ENCODE measurements at places on chromosomes 4 and X.

GRCh38 chr4:107213880-107214279, 177.8 kb upstream of the DKK2 start:
- DNase-seq = no peak

DNA sequence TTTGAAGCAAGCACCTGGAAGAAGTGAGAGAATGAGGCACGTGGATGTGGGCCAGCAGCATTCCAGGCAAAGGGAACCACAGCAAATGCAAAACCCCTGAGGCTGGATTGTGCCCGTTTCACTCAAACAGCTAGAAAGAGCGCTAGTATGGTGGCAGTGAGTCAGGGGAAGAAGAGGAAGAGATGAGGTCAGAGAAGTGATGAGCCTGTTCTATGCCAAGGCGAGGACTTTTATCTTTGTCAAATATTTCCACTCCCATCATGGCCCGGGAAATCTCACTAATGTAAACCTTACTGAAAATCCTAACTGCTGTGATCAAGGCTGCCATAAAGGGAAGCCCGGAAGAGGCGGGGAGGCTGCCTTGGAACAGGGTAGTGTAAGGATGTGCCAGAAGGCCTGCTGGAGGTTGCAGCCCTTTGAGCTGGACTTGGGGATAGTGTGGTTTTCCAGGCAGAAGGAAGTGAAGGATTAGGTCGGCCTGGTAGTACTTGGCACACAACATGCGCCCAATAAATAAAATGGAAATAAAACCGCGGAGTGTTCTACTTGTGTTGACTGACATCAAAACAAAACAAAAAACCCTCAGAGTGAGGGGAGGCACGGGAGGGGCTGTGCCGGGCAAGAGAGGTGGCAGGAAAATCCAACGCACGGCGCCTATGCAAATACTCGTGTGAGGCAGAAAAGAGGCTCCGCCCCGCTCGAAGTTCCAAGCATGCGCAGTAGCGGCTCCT, 1.2 kb upstream of the CDK16 start:
- DNase-seq = peak; percentile 34

GRCh38 chr4:128393101-128393704, 105.6 kb upstream of the PGRMC2 start:
- no peak for DNase-seq

DNA sequence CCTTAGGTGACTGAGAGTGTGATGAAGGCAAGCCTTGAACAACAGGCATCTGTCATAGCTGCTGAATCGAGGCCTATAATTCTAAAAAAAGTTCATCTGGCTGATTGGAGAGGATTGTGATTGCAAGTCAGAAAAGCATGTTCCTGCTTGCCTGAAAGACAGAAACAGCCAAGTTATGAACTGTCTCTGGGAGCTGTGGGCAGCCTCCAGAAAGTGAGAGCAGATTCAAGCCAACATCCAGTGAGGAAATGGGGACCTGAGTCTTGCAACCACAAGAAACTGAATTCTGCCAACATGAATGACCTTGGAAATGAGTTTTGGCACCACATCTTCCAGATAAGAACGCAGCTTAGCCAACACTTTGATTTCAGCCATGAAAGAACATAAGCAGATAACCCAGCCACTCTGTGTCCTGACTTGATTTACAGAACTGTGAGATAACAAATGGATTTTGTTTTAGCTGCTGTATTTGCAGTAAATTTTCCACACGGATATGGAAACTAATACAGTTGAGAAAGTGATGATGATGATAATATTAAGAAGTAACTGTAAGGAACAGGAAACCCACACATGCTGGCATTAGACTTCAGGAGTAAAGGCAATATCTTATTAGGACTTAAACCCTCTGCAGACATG, 240.3 kb upstream of the NDST3 start:
- DNase-seq = no peak

DNA sequence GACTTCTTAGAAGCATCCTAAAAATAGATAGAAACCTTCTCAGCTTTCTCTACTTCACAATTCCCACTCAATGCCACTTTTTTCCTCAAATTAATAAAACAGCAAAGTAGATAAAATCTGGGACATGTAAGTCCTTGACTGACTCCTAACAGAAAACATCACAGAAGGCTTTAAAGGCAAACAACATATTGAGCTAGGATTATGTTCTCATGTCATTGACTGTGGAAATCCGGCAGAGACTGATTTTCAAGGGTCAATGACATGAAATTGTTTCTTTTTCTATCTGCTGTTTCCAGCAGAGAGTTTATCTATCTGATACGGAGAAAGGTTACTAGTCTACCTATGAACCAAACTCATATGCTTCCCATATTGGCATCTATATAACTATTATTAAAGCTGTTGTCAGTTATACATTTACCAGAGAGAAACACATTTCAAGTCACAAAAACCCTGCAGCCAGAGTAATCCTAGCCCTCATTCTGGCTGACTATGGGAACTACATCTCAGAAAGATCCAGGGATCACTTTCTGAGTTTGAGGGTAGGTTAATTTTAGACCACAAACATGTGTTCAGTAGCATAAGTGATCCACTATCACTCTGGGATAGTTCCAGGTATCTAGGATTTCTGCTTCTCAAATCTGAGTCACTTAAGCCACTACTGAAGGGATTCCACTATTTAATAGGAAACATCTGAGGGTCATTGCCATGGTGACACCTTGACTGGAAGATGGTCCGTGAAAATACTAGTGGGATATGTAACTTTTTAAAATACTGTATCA, 147.6 kb downstream of the PPP3CA start:
- DNase-seq = no peak

DNA sequence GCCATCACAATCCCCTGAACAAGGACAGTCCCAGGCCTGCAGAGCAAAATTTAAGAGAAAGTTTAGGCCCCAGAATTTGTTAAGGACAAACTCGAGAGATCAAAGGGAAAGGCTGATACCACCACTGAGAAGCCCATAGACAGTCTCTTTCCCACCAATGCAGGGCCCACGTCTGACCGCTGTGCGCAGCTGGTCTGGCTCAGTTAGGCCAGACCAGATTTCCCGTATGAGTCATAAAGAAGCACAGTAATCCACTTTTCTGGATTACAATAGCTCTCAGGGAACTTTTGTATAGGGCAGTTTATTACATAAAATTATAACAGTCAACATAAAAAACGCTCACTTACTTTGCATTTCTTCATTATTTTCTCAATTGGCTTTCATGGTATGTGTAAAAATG, 259.5 kb downstream of the RCHY1 start:
- DNase-seq = no peak

DNA sequence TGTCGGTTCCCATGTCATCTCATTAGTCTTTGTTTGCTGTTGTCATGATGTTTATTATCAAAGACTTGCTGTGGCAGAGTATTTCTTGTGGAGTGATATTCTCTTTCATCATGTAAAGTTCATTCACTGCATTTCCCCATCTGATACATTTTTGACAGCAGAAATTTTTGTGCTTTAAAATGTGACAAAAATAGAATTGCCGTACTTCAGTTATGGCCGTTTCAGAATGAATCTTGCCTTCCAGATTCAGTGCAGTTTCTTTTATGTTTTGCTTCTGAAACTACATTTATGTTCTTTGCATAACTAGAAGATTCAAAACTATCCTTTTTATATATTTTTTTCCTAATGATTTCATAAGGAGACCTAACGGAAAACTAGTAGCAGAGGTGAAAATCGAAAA, 10.0 kb downstream of the CSTF2 start:
- no peak for DNase-seq

- DNase-seq = no peak
Measured at GRCh38 chrX:126982158-126982557, 162.6 kb downstream of the PRR32 start.

GRCh38 chrX:47637546-47638195, 7.9 kb upstream of the CFP start:
- DNase-seq = peak; percentile 42

DNA sequence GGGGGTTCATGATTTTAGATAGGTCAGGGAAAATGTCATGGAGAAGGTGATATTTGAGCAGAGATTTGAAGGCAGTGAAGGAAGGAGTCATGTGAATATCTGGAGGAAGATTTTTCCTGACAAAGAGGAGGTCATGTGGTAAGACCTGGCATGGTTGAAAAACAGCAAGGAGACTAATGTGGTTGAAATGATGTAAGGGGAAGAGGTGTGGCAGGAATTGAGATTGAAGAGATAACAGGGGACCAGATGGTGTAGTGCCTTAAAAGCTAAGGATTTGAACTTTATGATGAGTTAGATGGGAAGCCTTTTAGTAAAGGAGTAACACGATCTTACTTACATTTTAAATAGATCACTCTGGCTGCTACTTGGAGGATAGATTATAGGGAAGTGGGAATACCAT, 210.9 kb downstream of the RTL9 start:
- no peak for DNase-seq

DNA sequence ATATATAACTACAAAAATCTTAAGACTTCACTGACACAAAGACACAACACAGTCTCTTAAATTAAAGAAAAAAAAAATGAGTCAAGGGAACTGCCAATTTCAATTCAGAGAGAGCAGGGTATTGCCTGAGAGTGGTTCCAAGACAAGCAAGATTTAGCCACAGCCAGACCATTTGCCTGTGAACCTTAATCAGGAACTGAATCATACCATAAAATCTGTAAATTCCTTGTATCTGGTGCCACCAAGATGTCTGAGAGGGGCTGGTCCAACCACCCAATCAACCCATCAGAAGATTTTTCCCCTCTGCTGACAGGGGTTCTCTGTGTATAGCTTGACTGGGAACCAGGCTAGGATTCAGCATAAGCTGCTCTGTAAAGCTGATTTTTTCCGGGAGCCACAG, 159.2 kb downstream of the CPEB2 start:
- no peak for DNase-seq

All from stimulated activated CD4-positive, alpha-beta T cell treated with anti-CD3 and anti-CD28 coated beads, Interleukin-4, amount 100 ng/mL, for 24 hours (primary cell).